D721Med (cell line): ENCODE measurements at places on chromosomes 5 and 9.

DNA sequence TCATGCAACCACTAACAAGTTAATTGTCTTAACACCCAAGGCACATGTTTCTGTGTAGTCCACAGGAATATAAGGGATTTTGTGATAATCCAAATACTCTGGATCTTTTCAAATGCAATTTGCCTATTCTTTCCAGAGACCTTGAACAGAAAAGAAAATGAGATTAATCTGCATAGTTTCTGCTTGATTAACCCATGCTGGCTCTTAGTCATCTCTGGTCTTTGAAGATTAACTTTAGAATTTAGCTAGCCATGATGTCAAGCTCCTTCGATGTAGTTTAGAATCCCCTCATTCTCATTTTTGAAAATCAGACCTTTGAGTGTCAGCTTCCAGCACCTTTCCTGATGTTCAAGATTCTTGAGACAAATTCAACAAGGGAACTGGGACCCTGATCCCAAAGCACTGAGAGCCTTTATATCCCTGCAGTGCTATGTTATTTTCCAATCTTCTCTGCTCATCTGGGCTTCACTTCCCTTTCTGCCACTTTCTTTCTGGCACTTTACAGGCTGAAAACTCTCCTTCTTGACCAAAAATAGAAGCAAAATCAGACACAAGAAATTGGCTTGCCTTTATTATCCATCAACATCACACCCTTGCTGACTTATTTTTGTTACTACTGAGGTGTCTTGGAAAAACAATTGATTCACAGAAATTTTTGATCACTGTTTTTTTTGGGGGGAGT lies 155.5 kb downstream of the PALM2AKAP2 start:
- no peak for DNase-seq

- DNase-seq = no peak
Measured at GRCh38 chr5:65512170-65512937, 30.6 kb upstream of the ADAMTS6 start.

DNA sequence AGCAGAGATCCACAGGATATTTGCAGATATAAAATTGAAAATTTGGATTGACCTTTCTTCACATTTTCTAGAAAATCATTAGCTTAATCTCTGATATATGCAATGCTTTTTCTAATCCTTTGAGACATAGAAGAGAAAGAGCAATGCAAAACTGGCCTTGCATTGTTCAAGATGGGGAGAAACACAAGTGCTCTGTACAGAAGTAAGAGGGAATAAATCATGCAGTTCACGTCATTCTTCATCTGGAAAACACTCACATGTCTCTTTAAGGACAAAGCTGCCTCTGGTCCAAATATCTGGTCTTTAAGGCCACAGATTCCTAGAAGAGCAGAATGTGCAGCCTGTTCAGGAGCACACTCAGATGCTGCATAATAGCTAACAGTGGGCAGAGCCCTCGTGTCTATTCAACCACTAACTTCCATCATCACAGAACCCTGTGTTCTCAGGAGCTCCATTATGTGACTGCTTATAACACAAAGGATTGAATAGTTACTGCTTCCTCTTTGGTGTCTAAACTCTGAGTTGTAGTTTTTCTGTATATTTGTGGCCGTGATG lies 277.5 kb downstream of the PLK2 start:
- DNase-seq = no peak

DNA sequence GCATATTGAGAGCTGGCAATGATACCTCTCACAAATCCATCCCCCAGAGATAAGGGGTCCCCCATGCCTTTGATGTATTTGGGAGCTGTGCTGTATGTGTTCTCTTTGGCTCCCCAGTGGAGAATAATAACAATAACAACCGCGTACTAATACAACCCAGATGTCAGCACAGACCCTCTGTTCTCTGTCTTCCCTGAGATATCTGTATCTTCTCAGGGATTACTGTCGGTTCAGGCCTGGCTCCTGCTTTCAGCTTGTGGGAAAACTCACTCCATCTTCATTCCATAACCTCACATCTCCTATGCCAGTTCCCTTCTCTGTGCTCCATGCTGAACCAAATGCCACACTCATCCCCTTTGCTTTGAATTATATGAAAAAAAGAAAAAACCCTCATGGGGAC lies 76.2 kb downstream of the TMC1 start:
- no peak for DNase-seq

DNA sequence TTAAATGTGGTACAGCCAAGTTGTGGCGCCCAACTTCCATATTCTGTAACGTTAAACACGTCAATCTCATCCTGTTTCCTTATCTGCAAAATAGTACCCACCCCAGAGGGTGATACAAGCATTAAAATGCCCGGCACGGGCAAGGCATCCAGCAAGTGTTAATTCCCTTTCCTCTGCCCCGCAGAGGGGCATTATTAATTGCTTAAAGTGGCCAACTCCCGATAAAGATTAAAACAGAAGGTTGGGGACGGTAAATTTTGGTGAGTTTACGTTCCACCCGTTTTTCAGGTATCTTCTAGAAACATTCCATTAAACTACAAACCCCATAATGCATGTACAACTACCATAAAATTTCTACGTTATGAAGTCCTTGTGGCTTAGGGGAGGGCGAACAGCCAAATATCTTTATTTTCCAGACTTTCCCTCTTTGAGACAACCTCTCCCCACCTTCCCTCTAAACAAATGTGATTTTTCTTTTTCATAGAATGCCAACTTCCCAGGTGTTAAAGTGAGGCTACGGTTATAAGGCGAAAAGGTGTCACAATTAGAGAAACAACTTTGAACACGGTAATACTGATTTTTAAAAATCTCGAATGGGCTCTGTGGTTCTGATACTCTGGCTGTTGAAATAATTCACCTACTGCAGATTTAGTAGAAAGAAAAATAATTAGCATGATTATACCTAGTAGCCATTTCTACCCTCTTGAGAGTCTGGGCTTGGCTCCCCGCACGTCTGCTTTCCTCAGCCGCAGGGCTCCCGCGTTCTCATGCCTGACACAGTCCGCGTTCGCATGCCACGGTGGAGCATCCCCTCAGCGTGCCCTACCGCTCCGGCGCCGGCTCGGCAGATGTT lies 1.2 kb upstream of the GPBP1 start:
- no peak for DNase-seq
